Activated CD8-positive, alpha-beta memory T cell treated with anti-CD3 and anti-CD28 coated beads, Interleukin-2, amount 10 ng/mL, durations not matched to agents 7 days and 5 days (primary cell): ENCODE measurements at places on chromosomes 5 and 9. TPM values are rescaled to one million over a fixed set of nuclear protein-coding genes. Genes with fewer than 3 reads are reported as not detected.

GRCh38 chr5:72850113-72850512 is 33.7 kb downstream of the TNPO1 start:
- peak overlapping the region; percentile 28 for H3K27ac ChIP-seq
- H3K36me3 ChIP-seq, result peaks cover 24% of the 10 kb centered on the region
- DNase-seq, result no peak
- peaks cover 49% of the 10 kb centered on the region for H3K4me1 ChIP-seq
- no peaks in the 10 kb centered on the region for H3K27me3 ChIP-seq

Gene IL9
- not detected for total RNA-seq

Gene PCDHB3
- total RNA-seq, result not detected

DNA sequence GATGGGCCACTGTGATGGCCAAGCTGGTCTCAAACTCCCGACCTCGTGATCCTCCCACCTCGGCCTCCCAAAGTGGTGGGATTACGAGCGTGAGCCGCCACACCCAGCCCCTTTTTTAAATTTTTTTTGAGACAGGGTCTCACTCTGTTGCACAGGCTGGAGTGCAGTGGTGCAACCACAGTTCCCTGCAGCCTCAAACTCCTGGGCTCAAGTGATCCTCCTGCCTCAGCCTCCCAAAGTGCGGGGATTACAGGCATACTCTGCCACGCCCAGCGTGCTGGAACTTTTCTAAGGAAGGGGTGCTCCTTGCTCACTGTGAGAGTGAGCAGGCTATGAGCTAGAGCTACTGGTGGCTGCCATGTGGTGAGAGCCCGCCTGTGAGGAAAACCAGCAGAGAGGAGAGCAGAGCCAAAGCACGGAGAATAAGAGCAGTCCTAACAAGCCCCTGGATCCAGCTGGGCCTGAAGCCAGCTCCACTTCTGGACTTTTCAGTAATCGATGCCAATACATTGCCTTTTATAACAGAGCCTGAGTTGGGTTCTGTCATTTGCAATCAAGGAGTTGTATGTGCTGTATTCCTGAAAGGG is 75.5 kb upstream of the UNC5A start:
- H3K27me3 ChIP-seq, result peaks cover 47% of the 10 kb centered on the region
- no peaks in the 10 kb centered on the region for H3K4me1 ChIP-seq
- no peaks in the 10 kb centered on the region for H3K36me3 ChIP-seq
- DNase-seq, result peak; percentile 7

DNA sequence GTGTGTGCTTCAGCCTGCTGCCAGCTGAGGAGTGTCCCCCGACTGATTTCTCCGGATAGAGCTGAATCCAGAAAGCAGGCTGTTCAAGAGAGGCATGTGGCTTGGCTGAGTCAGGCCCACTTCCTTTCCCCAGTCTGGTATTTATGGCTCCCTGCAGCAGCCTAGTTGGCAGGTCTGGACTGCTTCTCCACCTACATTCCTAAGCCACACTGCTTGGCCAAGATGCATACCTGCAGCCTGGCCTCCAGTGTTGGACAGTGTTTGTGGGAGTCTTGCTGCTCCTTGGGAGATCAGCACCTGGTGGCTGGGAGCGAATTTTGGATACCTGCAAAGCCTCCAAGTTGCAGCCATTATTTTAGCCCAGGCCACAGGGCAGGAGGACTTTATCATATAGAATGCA is 670.8 kb downstream of the ACTL7B start:
- no peak for DNase-seq
- no peaks in the 10 kb centered on the region for H3K4me1 ChIP-seq
- no peak overlapping the region for H3K4me3 ChIP-seq
- no peaks in the 10 kb centered on the region for H3K36me3 ChIP-seq
- no peaks in the 10 kb centered on the region for H3K27me3 ChIP-seq

GRCh38 chr5:142959683-142960657 is 189.8 kb downstream of the ARHGAP26 start:
- peaks cover 17% of the 10 kb centered on the region for H3K4me1 ChIP-seq
- no peak overlapping the region for H3K4me3 ChIP-seq
- H3K36me3 ChIP-seq, result peaks cover 28% of the 10 kb centered on the region
- no peak for DNase-seq

DNA sequence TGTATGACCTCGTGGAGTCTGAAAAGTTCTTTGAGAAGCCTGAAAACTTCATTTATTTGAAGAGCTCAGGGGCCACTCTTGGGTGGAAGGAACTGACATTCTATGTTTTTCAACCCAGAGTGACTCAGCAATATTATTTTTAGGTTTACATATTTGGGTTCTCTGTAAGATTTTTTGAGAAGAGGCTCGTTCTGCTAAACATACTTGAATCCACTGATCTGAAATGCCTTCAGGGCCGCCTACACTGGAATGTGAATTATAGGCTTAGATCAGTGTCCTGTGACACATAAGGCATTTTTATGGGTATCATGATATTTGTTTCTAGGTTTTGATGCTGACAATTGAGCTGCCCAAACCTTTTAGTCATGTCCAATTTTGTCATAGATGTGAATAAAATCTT is 86.2 kb downstream of the PSAT1 start:
- H3K27ac ChIP-seq, result no peak overlapping the region
- H3K4me3 ChIP-seq, result no peak overlapping the region
- no peak for DNase-seq
- H3K4me1 ChIP-seq, result no peaks in the 10 kb centered on the region
- H3K36me3 ChIP-seq, result no peaks in the 10 kb centered on the region
